ENCODE measurements at places on chromosomes 4 and X.
A peak's percentile ranks its signal among the peaks of the same experiment; 100 is the strongest.

GRCh38 chr4:148831945-148832344 lies 389.7 kb upstream of the NR3C2 start:
- DNase-seq: no peak

GRCh38 chr4:88592600-88593448 lies 544 bp downstream of the HERC3 start:
- peak; percentile 87 for DNase-seq

DNA sequence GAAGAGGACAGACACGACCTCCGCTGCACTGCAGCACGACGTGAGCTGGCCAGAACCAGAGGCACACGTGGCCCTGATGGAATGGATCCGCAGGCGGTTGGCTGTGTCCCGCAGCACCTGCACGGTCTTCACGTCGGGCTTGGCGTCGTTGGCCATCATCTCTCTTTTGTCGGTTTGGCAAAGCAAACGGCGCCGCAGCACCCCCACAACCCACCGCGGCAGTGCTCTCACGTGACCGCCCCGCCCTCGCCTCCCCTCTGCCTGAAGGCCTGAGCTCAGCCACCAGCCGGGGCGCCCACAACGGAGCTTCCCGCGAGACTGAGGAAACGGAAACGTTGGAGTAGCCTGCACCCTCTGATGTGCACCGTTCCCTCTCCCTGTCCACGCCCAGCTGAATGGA lies at the start of gene TKTL2:
TSS of gene TKTL2 (minus strand) at position 179 of the 400 bp plus-strand sequence. CDS start at position 159, 20 bp downstream.
- no peak for DNase-seq

- peak; percentile 74 for DNase-seq
Observed at GRCh38 chr4:40916880-40917279, 167.1 kb downstream of the NSUN7 start.

DNA sequence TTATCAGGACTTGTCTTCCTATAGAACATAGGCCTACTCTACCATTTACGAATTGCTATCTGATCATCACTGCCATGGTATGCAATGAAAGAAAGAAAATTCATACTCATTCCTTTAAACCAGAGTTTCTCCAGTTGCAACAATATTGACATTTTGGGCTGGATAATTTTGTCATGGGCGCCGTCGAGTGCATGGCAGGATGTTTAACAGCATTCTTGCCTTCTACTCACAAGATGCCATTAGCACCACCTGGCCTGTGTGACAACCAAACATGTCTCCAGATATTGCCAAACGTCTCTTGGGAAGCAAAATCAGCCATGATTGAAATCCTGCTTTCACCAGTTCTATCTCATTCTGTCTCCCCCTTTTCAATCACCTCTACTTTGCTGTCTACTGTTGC lies 63.6 kb upstream of the ARHGAP24 start:
- no peak for DNase-seq

Measured in Karpas-422 (cell line).